ENCODE measurements at places on chromosomes 13 and 19.

DNA sequence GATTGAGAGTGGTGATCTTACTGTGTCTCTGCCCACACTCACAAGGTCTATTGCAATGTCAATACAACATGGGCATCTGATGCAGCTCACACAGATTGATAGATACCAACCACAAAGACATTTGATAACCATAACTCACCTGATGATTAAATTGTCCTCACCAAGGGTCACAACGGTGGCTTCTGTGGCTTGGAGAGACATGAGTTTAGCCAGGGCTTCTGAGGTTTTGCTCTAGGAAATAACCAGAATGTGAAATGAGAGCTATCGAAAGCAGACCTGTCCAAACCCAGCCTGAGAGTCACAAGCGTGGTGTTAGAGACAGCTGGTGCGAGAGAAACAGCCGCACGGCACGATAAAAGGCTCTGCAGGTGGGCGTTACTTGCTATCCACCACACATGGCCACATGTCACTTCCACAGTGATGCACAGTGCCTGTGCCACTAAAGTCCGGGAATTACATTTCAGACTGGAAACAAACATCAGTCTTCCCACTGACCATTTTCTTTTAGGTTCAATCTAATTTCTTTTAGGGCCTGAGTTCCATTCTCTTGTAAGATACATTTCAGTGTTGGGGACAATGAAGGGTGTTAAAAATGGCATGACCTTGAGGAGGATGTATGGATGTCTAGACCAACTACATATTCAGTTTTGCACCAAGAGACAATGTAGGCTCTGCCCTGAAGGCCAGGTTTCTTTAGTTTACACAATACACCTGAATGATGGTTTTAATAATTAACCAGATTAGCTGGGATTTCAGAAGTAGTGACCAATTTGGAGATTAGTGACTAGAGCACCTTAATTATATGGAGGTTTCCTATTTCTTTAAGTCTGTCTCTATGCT, 53.7 kb downstream of the ATP7B start:
- DNase-seq, result no peak

GRCh38 chr13:29920025-29920643, 69.7 kb upstream of the UBL3 start:
- no peak for DNase-seq

DNA sequence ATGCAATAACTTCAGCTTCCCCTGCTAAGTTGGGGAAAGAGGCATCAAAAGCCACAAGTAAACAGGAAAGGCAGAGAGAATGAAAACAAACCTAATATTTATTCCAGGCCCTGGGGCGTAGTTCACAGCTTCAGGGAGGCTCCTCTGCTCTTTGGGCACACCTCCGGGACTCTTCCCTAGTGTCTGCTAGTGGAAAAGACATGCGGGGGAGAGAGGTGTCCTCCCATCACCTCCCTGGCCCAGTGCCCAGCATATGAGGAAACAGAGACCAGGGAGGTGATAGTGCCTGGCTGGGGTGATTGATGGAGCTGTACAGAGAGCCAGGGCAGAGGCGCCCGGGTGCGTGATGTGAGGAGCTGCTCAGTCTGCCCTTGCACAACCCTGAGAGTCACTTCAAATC, 71.0 kb downstream of the RASL11A start:
- no peak for DNase-seq

GRCh38 chr19:48741129-48741999, 954 bp upstream of the RASIP1 start:
- DNase-seq, result peak; percentile 58

- no peak for DNase-seq
These were observed 208.9 kb upstream of the TMTC4 start for GRCh38 chr13:100883453-100883852.

DNA sequence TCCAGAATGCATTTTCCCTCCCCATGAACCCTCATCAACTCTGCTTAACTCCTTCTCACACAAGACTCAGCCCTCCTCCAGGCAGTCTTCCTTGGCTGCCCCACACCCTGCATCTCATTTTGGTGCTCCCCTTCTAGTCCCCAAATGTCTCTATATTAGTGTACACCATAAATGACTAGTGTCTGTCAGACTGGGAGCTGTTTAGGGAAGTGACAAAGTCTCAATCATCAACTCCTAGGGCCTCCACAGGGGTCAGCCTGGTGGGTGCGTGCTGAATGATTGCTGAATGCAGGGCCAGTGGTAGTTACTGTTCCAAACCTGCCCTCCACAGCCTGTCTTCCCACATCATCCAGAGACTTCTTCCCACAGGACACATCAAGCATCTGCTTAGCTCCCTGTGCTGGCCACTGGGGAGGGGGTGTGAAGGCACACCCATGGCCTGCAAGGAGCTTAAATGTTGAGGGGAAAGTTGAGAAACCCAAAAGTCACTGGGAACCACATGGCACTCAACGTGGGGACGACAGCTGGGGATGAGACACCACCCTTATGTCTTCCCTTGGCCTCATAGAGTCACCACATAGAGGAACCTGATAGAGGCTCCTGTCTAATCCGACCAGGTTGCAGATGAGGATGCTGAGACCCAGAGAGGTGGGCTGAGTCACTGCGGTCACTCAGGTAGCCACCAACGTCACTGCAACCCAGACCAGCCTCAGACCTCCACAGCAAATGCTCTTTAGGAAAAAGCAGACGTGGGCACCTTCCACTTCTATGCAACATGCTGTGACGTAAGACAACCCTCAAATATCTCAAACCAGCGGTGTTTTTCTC, 79.3 kb upstream of the TM9SF2 start:
- no peak for DNase-seq

GRCh38 chr19:41426952-41427646, at the start of gene B3GNT8:
B3GNT8 (minus strand) TSS chr19:41427374; CDS start chr19:41426778, 596 bp downstream.
- DNase-seq, result peak; percentile 56

GRCh38 chr19:55095260-55096060, 19.8 kb downstream of the EPS8L1 start:
- DNase-seq, result no peak

DNA sequence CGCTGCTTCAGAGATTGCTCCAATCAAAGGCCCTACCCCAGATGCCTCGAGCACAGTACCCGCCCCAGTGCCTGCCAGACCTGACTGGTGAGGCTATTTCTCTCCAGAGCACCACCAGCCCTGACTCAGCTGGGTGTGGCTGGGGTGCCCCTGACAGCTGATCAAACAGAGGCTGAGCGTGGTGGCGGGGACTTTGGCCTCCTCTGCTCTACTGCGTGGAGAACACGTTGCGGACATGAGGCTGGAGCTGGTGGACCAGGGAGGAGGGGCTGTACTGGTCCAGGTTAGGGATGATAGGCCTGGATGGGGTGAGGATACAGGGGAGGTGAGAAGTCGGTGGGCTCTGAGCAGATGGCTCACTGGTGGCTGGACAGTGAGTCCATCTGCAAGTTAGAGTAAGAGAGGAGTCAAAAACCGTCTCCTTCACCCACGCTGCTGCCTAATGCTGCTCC, 3.5 kb upstream of the DOCK6 start:
- no peak for DNase-seq

GRCh38 chr13:71858647-71859046, 8.4 kb downstream of the DACH1 start:
- DNase-seq, result no peak

Measured in endothelial cell (in vitro differentiated cells).